ENCODE measurements at places on chromosomes 7 and 10. TPM values are rescaled to one million over a fixed set of nuclear protein-coding genes. Genes with fewer than 3 reads are reported as not detected.

DNA sequence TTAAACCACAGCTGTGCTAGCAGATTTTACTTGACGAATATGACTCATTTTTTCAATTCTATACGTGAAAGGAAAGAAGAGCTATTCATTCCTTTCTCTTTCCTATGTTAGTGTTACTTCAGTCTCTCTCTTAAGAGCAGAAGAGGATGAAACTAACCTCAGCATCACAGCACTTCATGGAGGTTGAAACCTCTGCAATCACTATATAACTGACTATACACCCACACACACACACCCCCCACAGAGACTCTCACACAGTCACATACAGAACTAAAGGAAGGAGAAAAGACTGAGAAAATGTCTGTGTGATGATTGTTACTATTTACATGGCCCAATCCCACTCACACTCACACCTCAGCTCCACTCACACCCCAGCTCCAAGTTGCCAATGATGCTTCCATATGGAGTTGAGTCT is 104.2 kb downstream of the KIF20B start:
- no peak for DNase-seq

GRCh38 chr7:30175180-30175579 is 40.4 kb downstream of the MTURN start:
- no peak for DNase-seq

GRCh38 chr7:26451997-26452396 is 160.3 kb downstream of the SNX10 start:
- no peak for DNase-seq

DNA sequence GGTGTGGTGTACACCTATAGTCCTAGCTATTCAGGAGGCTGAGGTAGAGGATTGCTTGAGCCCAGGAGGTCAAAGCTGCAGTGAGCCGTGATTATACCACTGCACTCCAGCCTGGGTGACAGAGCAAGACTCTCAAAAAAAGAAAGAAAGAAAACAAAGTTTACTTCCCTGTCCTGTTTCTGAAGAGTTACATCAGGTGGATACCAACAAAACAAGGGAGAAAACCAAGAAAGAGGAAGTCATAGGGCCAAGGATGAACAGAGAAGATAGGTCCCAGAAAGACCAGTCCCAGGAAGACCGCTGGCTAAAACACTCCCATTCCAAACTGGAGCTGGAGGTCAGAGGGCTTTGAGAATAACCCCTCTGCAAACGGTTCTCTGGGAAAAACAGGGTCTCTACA is 13.5 kb downstream of the MACROH2A2 start:
- DNase-seq, result no peak

DNA sequence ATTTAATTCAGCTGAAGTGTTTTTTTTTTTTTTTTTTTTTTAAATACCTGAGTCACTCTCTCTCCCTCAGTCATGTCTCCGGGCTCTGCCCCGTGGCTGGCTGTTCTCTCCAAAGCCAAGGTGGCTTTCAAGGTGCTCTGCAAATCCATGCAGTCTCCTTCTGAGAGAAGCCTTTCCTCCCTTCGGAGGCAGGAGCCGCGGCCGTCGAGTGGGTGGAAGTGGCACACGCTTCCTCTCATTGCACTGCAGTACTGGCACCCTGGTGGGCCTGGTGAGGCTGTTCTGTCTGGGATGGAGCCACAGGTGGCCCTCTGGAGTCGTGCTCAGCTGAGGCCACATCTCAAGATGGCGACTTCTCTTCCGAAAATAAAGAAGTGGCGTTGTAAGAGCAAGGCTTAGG is 221.8 kb downstream of the GLRX3 start:
- DNase-seq, result no peak

DNA sequence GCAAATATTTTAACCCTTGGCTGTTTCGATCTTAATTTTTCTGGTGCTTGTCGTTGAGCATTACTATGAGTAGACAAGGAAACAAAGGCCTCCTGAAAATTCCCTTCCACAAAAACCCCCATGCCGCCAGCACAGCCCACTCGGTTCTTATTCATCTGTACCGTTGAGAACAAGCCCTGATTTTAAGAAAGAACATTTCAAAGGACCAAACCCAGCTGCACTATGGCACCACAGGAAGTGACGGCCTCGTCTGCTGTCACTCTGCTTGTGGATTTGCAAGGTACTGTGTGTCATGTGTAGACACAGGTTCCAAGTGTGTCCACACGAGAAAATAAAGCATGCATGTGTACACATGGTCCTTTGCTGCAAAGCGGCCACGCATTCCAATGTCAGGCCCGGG is 285.2 kb downstream of the DNAJB6 start:
- no peak for DNase-seq

- DNase-seq, result no peak
Measured at GRCh38 chr10:67114945-67115344, 189.1 kb downstream of the LRRTM3 start.

Gene IKZF1
- 5.7 TPM for total RNA-seq

Gene CALU
- total RNA-seq, result 36.0 TPM

DNA sequence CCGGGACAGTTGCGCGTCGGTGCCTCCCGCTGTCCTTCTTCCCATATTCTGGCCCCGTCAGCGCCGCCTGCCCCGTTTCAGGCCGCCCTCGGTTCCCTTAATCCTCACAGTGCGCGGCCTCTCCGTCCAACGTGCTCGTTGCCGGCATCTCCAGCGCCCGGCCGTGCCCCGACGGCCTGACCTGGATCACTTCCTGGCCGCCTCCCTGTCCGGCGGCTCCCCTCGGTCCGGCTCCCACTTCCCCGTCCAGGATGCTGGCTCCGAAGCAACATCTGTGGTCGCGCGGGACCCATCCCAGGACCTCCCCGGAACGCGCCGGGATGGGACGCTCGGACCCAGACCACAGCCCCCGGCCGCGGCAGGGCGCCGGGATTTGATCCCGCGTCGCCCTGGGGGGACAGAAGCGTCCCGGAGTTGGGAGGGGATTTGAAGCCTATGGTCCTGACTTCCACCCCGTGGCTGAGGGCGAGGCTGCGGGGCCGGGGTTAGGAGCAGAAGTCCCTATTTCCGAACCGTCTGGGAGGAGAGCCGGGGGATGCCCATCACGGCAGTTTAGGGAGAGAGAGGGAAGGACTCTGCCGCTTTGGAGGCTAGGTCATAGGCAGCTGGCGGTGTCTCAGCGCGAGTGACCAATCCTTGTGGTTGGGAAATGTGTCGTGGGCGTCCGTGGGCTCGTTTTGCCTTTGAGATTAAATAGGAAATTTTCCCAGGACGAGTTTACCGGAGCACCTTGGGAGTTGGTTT is 53.8 kb downstream of the KCTD7 start:
- DNase-seq, result no peak

DNA sequence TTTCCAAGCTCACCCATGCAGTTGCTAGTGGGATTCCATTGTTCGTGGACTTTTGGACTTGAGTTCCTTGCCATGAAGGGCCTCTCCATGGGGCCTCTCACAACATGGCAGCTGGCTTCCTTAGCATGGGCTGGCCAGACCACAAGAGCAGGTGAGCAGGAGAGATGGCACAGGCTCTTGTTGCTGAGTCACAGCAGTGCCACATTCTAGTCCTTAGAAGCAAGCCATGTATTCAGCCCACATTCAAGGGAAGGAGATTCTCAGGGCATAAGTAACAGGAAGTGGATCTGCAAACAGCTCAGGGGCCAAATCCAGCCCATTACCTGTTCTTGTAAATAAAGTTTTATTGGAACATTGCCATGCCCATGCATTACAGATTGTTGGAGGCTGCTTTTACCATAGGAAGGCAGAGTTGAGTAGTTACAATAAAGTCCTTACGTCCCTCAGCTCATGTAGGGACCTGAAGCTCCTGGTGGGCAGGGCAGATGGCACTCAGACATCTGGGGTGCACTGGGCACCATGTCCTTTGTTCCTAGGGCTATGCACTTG is 481.5 kb upstream of the FOXK1 start:
- DNase-seq, result no peak

DNA sequence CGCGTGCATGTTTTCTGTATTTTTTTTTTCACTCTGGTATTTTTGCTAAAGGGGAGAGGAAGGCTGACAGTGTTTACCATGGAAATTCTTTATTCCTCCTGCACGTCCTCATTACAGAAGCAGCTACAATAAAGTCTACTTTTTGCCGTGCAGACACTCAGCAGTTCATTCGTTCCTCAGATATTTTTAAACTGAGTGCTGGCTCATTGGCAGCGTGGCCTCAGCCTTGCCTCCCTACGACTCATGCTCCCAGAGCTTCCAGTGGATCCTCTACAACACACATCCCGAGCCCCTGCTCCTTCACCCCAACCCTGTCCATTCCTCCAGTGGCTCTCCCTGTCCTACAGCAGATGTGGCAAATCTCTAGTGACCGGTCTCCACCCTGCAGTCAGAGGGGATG is 239.2 kb upstream of the ZMIZ1 start:
- no peak for DNase-seq

- no peak for DNase-seq
Measured at GRCh38 chr7:101216860-101217387, 457 bp downstream of the PLOD3 start.

Gene MYO3A
- total RNA-seq, result not detected

- DNase-seq, result no peak
Measured at GRCh38 chr10:73529089-73529832, 33.4 kb upstream of the PPP3CB start.

DNA sequence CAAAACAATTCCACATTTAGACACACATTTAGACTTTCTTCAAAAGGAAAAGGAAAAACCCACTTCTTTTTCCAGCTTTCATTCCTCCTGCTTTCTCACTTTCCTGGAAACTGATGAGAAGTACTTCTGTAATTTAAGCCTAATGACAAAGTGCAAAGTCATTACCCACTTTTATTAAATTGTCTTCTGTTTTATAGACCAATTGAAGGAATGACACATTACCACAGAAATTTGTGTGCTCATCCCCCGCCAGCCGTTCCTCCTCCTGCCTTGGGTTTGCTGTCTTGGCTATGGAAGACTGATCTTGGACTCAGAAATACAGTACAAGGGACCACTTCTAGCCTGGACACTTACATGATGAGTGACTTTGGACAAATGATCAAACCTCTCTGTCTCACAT is 717.8 kb downstream of the SORCS3 start:
- no peak for DNase-seq

Gene LIPK
- not detected for total RNA-seq

DNA sequence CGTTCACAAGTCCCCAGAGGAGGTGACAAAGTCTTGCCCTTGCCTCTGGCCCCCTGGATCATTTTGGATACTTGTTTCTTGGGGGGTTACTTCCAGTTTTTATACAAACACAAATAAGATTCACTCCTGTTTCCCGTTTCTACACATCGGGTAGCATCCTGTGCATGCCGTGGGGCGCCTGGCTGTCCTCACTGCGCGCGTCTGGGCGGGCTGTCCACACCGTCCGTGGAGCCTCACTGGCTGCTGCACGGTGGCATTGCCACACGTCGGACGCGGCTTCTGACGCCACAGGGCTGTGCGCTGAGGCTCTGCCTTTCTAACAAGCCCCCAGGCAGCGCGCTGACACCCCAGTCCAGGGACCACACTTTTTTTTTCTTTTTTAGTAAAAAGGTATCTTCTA is 18.4 kb downstream of the BNIP3 start:
- no peak for DNase-seq

Gene CH25H
- total RNA-seq, result 2.9 TPM

- no peak for DNase-seq
Measured at GRCh38 chr7:47714669-47715607, 133.0 kb upstream of the TNS3 start.

GRCh38 chr10:79502561-79503309 is 9.6 kb upstream of the EIF5AL1 start:
- no peak for DNase-seq

Gene TMEM184A
- total RNA-seq, result 0.14 TPM

Gene EPDR1
- 132 TPM for total RNA-seq

Gene KEL
- total RNA-seq, result 10.5 TPM

DNA sequence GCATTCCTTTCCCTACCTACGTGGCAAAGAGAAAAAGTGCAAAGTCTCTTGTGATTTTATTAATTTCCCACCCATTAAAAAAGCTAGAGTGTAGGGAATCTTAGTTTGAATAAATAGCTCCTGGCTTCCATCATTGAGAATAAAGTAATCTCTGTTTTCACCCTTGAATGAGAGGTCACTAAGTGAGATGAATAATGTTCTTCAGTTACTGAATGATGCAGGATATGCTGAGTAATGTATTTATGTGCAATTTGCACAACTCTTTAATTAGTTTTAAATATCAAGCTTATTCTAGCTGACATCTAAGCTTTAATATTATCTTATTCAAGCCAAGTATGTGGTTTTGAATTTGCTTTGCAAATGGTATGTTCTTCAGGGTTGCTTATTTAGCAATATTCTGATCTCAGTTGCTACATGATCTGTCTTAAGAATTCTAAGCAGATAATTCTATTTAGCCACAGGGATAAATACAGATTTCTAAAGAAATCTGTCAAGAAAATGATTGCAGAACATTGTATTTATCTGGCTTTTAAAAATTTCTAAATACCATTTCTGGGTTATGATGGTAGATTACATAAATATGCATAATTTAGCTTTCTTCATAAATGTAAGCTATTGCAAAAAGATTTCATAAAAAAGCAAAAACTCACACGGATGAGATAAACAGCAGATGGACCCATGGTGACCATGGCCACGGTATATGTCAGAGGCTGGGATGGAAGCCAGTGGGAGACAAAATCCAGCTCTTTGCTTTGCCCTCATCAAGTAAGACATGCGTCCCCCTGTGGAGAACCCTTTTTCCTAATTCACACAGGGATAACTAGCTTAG is 141.0 kb downstream of the MACC1 start:
- DNase-seq, result no peak

GRCh38 chr7:26449175-26450165 is 157.8 kb downstream of the SNX10 start:
- no peak for DNase-seq

- no peak for DNase-seq
Measured at GRCh38 chr10:32961895-32962369, 3.9 kb upstream of the ITGB1 start.

GRCh38 chr10:17685233-17685840 is 41.4 kb downstream of the STAM start:
- DNase-seq, result no peak

- DNase-seq, result no peak
Measured at GRCh38 chr10:79605308-79605707, 5.4 kb upstream of the SFTPA1 start.

- DNase-seq, result no peak
Measured at GRCh38 chr7:139692723-139693122, 85.1 kb downstream of the HIPK2 start.

- DNase-seq, result no peak
Measured at GRCh38 chr7:7920481-7920880, 48.1 kb upstream of the GLCCI1 start.

DNA sequence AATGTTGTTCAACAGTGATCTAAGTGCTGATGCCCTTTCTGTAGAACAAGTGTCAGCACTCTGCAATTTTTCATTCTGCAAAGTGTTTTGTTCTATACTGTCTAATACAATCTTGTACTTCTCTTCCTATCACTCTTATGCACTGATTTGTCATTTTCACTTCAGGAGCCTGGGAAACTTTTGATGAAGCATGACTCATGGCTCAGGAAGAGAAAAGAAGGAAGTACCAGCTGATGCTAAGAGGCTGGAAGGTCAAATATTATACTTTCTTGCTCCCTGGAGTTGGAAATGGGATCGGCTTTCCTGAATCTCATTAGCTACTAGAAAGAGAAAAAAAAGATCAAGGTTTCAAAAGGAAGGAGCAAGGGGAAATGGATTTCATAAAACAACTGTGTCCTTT is 45.8 kb downstream of the DGKI start:
- no peak for DNase-seq

GRCh38 chr10:96501985-96502384 is 11.7 kb downstream of the TLL2 start:
- DNase-seq, result no peak

- DNase-seq, result no peak
Measured at GRCh38 chr10:119425102-119425880, 117.2 kb downstream of the RGS10 start.

- DNase-seq, result peak; percentile 72
Measured at GRCh38 chr7:137592232-137592896, 248.8 kb upstream of the PTN start.
